ENCODE measurements at places on chromosomes 2 and 18.

DNA sequence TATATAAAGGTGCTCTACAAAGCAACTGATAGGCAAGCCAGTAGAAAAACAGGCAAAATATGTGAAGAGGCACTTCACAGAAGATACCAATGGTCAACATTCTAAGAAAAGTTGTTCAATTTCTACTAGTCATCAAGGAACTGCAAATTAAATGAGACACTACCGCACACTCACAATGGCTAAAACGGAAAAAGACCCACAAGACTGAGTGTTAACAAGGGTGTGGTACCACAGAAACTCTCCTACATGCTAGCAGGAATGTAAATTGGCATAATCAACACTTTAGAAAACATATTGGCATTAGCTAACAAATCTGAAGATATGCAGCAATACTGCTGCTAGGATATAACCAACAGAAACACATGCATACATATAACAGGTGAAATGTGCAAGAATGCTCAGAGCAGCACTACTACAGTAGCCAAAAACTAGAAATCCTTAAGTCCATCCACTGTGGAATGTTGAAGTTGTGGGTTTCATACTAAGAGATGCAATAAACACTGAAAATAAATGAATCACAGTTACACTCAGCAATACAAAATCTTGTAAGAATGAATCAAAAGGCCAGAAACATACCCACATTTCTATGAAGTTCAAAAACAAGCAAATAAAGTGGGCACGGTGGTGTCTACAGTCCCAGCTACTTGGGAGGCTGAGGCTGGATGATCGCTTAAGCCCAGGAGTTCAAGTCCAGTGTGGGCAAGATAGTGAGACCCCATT, 9.2 kb downstream of the RNU4ATAC start:
- DNase-seq, result no peak

GRCh38 chr2:66532972-66533868, 98.3 kb downstream of the MEIS1 start:
- no peak for DNase-seq

- DNase-seq, result no peak
Observed at GRCh38 chr2:113078350-113078839, 10.6 kb downstream of the IL1F10 start.

GRCh38 chr2:113906647-113907046, 16.8 kb downstream of the ACTR3 start:
- no peak for DNase-seq

DNA sequence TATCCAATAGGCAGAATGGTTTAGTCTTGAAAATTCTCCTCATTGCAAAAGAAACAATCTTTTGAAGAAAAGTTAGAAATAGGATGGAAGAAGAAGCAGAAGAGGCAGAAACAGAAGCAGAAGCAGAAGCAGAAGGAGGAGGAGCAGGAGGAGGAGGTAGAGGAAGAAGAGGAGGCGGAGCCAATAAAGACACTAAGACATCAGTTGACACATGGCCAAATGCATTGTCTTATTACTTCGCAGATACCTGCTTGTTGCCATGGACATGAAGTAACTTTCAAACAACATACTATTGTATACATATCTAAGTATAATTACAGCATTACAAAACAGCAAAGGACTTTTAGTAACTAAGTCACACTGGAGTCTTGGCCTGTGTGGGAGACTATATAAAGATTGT, 606.3 kb downstream of the METTL4 start:
- no peak for DNase-seq

All from stimulated activated effector memory CD8-positive, alpha-beta T cell treated with anti-CD3 and anti-CD28 coated beads, Interleukin-12 subunit alpha, Interleukin-12 subunit beta, amount 100 ng/mL, for 72 hours (primary cell).